ENCODE measurements at places on chromosomes 2 and 18.

DNA sequence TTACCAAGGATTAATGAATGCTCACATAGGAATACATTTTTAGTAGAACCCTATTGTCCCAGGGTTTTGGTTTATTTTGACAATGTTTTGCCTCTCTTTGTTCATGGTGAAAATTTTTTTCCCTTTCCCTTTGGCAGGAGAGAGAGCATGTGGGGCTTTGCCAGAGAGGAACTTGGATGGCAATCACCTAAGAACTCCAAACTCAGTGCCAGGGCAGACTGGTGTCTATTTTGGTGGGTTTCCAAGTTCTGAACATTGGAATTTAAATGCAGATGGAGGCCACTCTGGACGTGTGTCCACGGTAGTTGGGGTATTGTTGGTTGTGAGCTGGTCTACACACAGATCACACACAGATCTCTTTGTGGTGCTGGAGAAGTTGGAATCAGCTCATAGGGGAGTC is 2091.1 kb upstream of the PIK3C3 start:
- no peak for DNase-seq

GRCh38 chr2:238874330-238875050 is 26.6 kb downstream of the TWIST2 start:
- DNase-seq: no peak

DNA sequence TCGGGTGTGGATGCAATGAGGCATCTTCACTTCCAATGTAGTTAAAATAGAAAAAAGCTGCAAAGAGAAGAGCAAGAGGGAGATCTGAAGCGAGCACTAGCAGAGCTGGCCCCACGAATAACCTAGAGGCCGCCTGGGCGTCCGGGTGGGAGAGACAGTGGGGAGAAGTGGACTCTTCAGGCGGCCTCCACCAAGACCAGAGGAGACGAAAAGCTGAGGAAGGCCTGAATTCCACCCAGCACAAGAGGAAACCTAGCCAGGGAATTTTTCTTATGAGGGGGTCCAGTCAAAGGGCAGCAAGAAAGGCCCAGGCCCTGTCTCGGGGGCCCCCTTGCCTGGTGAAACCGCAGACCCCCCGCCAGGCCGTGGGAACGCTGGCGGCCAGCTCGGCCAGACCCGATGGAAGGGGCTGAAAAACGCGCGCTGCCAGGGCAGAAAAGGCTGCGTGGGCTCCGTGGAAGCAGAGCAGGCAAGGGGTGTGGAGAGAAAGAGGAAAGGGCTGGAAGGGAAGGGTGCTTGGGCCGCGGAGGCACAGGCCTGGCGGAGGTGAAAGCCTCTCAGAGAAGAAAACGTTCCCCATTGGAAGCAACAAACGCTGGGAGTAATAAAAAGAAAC is 69.2 kb downstream of the KCTD1 start:
- no peak for DNase-seq

- DNase-seq: no peak
Measured at GRCh38 chr18:76620321-76621170, 125.5 kb upstream of the ZNF516 start.

- no peak for DNase-seq
Measured at GRCh38 chr2:83475371-83475770, 983.7 kb downstream of the SUCLG1 start.

- DNase-seq: no peak
Measured at GRCh38 chr2:68734688-68735525, at the start of gene ARHGAP25. Gene ARHGAP25, plus strand, starts transcription at chr2:68734811. Its CDS starts 389 bp downstream, at chr2:68735200.

DNA sequence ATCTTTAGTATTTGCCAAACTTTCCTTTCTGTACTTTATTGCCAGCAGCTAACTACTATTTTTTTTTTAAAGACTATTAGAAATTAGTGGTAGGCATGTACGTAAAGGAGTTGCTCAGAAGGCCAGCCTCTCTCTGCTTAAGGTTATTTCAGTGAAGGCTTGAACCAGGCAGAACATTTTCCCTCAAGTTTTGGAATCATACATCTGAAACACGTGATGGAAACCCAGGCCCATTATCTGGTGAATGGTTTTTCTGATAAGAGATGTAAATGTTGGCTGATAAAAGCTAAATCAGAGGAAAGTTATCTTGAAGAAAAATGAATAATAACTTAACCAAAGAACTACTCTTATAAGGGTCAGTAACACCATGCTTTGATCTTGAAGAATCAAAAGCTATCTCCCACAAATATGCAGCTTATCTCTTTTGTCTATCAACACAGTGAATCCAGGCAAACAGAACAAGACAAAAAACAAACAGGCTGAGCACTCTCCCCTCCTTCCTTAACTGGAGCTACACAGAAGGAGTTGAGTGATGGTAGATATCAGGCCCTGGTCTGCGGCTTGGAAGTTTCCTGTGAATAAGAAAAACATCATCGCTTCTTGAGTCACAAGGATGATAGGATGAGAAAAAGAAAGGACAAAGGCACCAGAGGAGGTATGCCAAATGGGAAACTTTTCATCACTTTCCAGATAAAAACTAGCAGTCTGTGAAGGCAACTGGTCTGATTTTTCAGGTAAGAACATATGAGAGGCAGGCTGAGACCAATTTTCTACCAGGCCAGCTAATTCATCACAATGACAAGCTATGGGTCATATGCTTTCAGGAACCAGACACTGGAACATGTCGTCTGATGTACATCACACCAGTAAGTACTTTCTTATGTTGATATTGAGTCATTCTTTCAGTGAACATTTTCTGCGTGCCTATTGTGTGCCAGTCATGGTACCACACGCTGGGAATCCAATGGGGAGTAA is 88.4 kb upstream of the STK17B start:
- no peak for DNase-seq

DNA sequence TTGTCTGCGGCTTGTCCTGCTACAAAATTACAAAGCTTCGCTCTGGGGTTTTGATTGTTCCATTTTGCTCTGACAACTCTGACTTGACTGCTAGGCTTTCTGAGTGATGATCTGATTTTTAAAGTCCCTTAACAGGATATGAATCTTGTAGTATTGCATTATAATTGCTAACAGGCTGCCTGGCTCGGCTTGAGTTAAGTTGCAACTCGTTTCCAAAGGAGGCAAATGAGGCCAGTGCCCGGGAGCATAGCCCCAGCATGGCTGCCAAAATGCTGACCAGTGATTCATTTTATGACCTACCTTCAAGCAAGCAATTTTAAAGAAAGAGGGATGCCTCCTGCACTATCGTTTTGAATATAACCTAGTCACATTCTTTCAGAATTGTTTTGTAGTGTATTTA is 135.4 kb downstream of the COL6A3 start:
- DNase-seq: no peak

DNA sequence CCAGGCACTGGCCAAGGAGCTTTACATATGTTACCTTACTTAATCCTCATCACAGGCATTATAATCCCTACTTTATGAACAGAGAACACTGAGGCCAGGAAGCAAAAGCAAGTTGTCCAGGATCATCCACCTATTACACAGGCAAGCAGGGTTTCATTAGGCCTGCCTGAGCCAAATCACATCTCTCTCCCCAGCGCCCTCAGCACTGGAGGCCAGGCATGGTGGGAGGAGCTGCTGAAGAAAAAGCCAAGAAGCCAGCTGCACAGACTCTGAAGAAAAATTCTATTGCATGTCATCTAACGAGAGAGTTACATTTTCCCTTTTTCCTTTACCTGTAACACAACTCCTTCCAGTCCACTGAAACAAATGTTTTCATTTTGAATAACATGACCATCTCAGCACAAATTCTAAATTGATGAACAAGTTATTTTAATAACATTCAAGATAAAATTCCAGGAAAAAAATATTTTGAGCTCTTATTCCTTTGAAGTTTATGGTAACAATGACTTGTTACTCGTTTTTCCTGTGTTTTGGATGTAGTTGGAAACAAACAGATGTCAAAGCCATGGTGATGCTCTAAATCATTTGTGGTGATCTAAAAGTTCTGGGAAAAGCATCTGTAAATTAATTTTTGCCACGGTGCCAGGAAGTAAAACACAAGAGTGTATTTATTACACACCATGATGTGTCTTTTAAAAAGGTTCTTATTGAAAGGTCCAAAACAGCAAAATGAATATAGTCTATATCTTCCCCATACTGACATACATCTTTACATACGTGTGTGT is 139.0 kb upstream of the ITGB6 start:
- DNase-seq: no peak

DNA sequence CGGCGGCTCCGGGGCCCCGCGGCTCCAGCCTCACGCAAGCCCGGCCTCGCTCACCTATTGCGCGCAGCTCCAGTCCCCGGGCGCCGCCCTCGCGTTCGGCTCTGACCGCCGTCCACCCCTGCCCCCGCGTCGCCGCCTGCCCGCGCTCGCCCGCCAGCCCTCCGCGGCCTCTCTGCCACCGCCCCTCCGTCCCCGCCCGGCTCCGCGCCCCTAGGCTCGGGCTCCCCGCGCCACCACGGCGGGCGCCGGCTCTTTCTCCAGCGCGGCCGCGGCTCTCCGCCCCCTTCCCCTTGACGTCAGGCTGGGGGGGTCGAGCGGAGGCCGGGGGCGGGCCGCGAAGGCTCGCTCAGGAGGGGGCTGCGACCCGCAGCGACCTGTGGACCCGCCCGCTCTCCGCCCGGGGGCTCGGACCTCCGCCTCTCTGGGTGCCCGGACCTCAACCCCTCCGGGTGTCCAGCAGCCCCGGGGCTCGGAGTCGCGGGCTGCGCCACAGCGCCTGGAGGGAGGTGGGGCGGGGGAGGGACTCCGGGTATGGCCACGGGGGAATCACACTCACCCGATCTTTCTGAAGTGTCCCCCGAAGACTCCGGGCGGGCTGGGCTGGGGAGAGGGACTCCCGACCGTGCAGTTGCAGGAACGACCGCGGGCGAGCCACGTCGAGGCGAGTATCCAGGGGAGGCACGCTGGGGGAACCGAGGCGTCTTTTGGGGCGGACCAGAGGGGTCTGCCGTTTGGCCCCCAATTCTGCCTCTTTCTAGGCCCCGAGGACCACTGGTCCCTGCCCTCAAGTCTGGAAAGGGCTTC is at the start of gene SEMA4C:
Gene SEMA4C, minus strand, starts transcription at position 259 of the 804 bp plus-strand sequence. CDS start 2,194 bp downstream, outside the sequence.
- no peak for DNase-seq

DNA sequence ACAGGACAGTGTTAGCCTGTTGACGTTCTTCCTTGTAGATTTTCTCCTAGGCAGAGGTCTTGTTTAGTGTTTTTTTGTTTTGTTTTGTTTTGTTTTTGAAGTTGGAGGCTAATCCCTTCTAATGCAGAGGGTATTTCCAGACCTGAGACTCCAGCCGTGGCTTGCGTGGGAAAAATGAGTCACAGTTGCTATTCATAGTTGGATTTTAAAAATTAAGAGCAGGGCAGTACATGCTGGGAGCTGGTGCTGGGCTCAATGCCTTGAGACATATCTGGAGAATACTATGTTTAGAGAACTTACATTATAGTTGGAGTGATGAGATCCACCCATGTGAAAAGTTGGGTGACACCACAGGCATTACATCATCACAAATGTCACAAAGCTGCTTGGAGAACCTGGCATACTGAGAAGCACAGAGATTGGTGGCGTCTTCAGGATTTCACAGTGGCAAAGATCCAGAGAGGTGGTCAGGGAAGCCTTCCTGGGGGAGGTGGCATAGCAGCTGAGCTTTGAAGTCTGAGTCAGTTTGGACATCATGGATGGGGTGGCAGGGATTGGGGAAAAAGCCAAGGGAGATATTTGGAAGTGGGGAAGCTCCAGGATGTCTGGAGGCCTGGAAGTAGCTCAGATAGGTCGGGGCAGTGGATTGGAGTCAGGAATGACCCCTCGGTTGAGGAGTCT is 249.4 kb downstream of the LOXHD1 start:
- no peak for DNase-seq

GRCh38 chr2:150625303-150625702 is 137.8 kb upstream of the RND3 start:
- no peak for DNase-seq

GRCh38 chr2:195279840-195280427 is 377.1 kb upstream of the SLC39A10 start:
- DNase-seq: no peak

All from activated naive CD4-positive, alpha-beta T cell (primary cell).